Spleen (tissue), 13 donors: ENCODE measurements at places on chromosomes 7 and 10. TPM values are rescaled to one million over a fixed set of nuclear protein-coding genes. Genes with fewer than 3 reads are reported as not detected.

Gene CALHM3
- not detected for polyA plus RNA-seq

DNA sequence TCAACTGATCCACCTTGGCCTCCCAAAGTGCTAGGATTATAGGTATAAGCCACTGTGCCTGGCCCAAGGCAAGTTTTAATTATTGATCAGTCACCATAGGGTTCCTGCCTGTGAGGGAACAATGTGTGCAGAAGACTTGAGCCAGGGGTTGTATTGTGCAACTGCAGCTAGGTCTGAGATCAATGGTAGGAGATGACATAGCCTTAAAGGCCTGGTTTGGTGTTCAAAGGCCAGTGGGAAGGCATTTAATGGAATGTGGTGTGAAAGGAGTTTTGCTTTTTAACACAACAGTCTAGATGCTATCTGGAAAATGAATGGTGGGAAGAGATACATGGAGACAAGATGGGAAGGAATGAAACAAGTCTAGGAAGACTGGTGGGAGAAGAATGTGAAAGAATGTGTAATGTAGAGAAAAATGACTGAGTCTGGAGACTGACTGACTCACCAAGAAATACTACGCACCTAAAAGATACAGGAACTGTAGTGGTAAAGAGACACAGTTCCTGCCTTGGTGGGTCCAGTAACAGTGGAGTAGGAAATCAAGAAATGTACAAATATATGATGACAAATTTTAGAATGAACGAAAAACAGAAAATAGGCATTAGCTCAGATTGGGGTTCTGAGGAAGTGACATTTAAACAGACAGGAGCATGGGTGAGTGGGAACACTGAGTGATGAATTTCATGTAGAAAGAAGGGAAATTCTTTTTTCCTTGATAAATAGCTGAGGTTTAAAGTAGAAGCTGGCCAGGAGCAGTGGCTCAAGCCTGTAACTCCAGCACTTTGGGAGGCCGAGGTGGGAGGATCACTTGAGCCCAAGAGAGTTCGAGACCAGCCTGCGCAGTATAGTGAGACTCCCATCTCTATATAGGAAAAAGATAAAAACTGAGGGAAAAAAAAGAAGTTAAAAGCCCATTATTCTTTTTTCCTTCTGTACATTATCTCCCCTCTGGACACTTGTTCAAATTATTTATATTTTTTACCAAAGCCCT, 9.4 kb downstream of the HNRNPF start:
- peak overlapping the region; percentile 13 for H3K4me3 ChIP-seq
- H3K36me3 ChIP-seq: peaks cover 47% of the 10 kb centered on the region
- H3K27ac ChIP-seq: peak overlapping the region; percentile 61
- no peaks in the 10 kb centered on the region for H3K27me3 ChIP-seq
- DNase-seq: no peak
- peaks cover 59% of the 10 kb centered on the region for H3K4me1 ChIP-seq

DNA sequence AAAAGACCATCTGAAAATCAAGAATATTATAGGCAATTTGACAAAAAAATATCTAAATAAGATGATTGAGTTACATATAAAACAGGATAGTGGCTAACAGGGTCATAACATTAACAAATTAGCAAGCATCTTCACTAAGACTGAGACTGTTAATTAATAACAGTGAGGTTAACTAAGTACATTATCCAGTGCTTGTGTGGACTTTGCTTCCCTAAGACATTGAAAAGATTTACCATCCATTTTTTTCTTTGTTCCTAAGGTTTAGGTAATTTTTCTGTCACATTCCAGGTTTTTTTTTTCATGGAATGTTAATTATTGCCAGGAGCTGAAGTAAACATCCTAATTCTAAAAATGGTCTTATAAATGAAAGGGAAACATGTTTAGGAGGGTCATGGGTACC, 227.6 kb downstream of the ANKRD7 start:
- H3K36me3 ChIP-seq: no peaks in the 10 kb centered on the region
- no peak for DNase-seq
- no peaks in the 10 kb centered on the region for H3K4me1 ChIP-seq
- no peaks in the 10 kb centered on the region for H3K27me3 ChIP-seq
- H3K4me3 ChIP-seq: no peak overlapping the region

DNA sequence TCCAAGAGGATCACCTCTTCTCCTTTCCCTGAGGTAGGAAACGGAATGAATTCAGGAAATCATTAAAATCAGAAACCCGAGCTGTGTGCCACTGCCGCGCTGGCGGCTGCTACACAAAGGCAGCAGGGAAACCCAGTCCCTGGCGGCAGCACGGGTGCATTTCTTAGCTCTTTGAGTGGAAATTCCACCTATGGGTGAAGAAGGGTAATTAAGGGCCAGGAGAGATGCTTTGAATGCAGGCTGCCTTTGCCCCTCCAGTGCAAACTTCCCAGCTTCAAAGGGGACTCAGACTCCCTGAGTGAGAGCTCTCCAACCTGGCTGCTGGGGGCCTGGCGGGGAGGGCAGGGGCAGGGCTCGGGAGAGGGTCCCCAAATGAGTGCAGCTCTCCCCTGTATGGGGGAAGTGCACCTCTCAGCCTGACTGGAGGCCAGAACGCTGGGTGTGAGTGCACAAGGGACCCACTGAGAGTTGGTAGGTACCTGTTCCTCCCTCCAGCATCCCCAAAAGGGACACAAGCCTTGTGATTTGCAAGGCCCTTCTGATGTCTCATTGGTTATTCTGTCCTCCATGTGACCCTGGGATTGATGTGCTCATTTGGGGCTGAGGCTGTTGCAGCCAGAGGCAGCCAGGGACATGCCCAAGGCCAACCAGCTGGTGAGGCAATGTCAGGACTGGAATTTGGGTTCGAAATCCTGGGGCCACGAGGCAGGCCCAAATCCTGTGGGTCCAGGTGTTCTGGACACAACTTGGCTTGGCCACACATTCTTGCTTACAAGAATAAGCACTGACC, 16.3 kb upstream of the ZMIZ1 start:
- no peak overlapping the region for H3K4me3 ChIP-seq
- no peaks in the 10 kb centered on the region for H3K36me3 ChIP-seq
- peak; percentile 69 for DNase-seq

GRCh38 chr7:12655161-12655560, 32.3 kb upstream of the ARL4A start:
- no peak overlapping the region for H3K27ac ChIP-seq
- no peak overlapping the region for H3K4me3 ChIP-seq
- no peaks in the 10 kb centered on the region for H3K27me3 ChIP-seq
- DNase-seq: no peak

- H3K36me3 ChIP-seq: peaks cover 68% of the 10 kb centered on the region
- H3K27ac ChIP-seq: no peak overlapping the region
- H3K4me1 ChIP-seq: peaks cover 38% of the 10 kb centered on the region
Measured at GRCh38 chr7:155729847-155730246, 82.4 kb downstream of the SHH start.
